Hair follicle dermal papilla cell (primary cell): ENCODE measurements at places on chromosomes 2 and 18. TPM values are rescaled to one million over a fixed set of nuclear protein-coding genes. Genes with fewer than 3 reads are reported as not detected.

The SGPP2 gene
- 0.12 and 0.32 TPM in 2 replicates for total RNA-seq

The HTR2B gene
- total RNA-seq = 0.49 and 0.61 TPM in 2 replicates

The CELF4 gene
- not detected in 2 replicates for total RNA-seq

The LIMS3 gene
- total RNA-seq = 2.2 TPM in 1 of 2 replicates, not detected in the other

The GPR39 gene
- total RNA-seq = 14.1 and 15.3 TPM in 2 replicates

The ERBB4 gene
- under 0.01 and 0.24 TPM in 2 replicates for total RNA-seq

The COL4A4 gene
- under 0.01 TPM in 2 replicates for total RNA-seq

The SERPINB10 gene
- total RNA-seq = 0.16 TPM in 1 of 2 replicates, not detected in the other

The NRP2 gene
- total RNA-seq = 117 and 118 TPM in 2 replicates

The LHCGR gene
- total RNA-seq = not detected in 2 replicates

The LIMS4 gene
- 0.65 TPM in 1 of 2 replicates, not detected in the other for total RNA-seq

The MAP2 gene
- 13.2 and 23.2 TPM in 2 replicates for total RNA-seq

The GPR45 gene
- total RNA-seq = not detected in 2 replicates

The ADRA2B gene
- 0.12 TPM in 1 of 2 replicates, not detected in the other for total RNA-seq

The DSEL gene
- 123 and 139 TPM in 2 replicates for total RNA-seq

The ACADL gene
- total RNA-seq = 0.16 TPM in 1 of 2 replicates, not detected in the other

The TFCP2L1 gene
- 0.12 and 0.32 TPM in 2 replicates for total RNA-seq
